ENCODE measurements at places on chromosomes 3 and 15. TPM values are rescaled to one million over a fixed set of nuclear protein-coding genes. Genes with fewer than 3 reads are reported as not detected.

DNA sequence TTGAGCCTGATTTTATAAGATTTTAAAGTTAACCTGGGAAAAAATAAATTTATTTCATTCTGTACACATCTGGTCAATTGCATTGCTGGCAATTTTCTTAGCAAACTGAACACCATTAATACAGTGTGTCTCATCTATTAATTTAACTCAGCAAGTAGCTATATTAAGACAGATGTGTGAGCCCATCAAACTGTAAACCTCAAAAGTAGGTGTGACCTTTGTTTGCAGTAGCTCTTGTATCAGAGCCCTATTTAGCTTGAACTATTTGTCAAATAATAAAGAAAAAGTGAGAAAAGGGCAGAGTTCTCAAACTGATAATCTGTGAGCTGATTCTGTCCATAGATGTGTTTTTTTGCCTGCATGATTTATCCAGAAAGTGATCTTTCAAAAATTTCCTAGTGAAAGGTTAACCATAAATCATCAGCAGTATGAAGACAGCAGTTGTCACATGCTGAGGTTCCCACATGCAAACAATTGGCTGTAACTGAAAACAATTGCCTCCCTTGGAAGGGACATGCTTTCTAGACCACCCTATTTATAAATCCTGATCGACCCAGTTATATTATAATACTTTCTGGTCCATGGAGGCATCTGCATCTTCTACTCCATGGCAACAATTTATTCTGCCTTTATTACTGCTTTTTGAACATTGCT, 646.5 kb downstream of the NSUN3 start:
- no peak for DNase-seq

GRCh38 chr3:133954717-133955360, 59.2 kb upstream of the RAB6B start:
- DNase-seq, result no peak

GRCh38 chr3:56851966-56852884, 50.5 kb upstream of the ARHGEF3 start:
- no peak for DNase-seq

DNA sequence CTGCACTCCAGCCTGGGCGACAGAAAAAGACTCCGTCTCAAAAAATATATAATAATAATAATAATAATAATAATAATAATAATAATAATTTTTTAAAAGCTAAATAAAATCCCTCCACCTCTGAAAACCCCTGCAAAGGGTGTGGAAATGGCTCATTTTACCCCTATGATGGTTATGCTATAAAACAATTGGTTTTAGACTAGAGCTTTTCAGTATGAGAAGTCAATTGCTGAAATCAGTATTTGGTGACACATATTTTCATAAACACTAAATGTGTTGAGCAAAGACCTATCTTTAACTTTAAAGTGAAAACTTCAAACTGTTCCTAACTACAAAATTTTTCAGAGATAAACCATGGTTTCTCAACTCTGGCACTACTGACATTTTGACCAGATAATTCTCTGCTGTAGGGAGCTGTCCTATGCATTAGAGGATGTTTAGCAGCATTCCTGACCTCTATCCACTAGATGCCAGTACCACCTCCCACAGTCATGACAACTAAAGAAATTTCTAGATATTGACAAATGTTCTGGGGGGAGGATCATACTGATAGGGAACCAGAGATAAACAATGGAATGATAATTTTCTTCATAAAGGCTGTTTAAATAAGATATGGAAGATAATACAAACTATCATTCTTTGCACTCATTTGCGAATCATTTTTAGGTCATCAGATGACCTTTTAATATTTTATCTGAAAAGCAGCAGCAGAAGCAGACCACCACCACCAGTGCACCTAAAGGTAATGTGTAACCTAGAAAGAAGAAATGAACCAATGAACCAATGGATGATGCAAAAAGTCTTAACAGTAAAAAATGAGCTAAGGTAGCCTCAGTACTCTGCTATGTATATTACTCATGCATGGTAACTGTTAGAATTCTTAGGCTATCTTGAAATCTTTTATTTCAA, 13.8 kb downstream of the PTPN9 start:
- DNase-seq, result no peak

DNA sequence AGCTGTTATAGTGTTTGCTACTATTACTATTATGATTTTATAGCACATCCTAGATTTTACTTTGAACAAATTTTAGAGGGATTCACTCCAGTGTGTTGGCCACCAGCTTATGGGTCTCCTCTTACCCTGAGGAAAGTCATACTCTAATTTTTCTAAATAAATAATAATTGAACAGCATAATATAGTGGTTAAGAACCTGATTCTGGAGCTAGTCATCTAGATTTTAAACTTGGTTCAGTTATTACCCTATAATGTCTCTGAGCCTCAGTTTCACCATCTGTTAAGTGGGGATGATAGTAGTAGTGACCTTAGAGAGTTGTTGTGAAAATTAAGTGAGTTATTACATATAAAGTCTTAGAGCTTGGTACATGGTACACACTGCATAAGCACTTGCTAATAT, 30.7 kb upstream of the TOPAZ1 start:
- no peak for DNase-seq

DNA sequence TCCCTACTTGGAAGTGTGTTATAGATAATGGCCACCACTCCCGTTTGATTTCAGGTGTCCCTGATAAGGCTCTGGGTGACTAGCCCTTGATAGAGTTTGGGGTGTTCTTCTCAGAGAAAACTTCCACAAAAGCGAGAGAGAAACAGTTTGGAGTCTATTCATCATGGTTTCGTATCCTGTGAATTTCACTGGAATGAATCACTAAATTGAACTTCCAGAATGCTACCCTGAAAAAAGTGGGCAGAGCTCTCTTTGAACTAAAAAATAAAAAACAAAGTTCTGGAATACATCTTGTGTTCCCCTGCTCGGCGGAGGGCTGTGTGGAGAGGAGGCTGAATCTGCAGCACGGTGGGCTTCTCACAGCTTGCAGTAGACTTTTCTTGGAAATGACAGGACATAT, 52.8 kb upstream of the FAM98B start:
- no peak for DNase-seq

DNA sequence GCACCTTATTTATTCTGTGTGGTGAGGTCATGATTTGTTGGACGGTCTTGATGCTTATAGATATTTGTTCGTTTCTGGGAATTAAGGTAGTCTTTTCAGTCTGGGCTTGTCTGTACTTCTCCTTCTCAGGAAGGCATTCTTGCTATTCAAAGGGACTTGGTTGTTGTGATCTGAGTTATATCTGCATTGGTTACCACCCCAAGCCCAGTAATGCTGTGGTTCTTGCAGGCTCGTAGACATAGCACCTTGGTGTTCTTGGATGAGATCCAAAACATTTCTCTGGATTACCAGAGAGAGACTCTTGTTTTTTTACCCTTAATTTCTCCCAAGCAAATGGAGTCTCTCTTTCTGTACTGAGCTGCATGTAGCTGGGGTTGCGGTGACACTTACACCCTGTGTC, 128.0 kb upstream of the CBLB start:
- no peak for DNase-seq

GRCh38 chr3:140143367-140144069, 208.5 kb downstream of the CLSTN2 start:
- DNase-seq, result no peak

GRCh38 chr15:50764461-50765194, 878 bp downstream of the SPPL2A start:
- DNase-seq, result no peak

GRCh38 chr3:27616031-27616430, 106.1 kb downstream of the EOMES start:
- no peak for DNase-seq

DNA sequence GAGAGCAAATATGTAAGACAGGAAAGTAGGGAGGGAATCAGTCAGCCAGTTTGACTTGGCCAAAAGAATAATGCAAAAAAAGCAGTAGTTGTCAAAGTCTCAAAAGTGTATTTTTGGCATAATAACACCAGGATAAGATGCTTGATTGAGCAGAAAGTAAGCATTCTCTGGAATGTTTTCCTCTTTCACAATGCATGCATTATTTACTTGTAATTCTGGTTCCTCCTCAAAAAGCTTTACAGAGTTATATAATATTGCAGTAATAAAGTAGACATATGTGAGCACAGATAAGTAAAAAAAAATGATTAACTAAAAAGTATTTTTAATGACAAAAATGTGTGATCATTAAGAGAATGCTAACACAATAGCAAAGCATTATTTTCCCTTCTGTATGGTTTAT, 285.9 kb upstream of the BCHE start:
- no peak for DNase-seq

DNA sequence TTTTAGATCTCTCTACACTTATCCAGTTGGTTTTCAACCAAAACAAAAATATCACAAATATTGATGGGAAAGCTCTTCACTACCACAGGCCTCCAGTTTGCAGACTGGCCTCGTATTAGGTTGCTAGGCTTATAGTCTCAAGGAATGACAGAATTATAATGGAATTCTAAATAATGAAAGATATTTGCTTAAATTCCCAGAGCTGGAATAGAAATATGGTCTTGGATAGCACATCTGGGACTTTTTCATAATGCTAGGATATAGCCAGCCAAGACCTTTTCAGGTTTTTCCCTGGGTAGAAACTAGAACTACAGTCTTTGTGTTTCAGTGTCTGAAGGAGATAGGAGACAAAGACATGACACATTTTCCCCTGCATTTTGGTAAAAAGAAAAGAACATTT, 121.9 kb upstream of the STAC start:
- no peak for DNase-seq

- DNase-seq, result no peak
Observed at GRCh38 chr3:99287876-99288275, 350.5 kb upstream of the COL8A1 start.

DNA sequence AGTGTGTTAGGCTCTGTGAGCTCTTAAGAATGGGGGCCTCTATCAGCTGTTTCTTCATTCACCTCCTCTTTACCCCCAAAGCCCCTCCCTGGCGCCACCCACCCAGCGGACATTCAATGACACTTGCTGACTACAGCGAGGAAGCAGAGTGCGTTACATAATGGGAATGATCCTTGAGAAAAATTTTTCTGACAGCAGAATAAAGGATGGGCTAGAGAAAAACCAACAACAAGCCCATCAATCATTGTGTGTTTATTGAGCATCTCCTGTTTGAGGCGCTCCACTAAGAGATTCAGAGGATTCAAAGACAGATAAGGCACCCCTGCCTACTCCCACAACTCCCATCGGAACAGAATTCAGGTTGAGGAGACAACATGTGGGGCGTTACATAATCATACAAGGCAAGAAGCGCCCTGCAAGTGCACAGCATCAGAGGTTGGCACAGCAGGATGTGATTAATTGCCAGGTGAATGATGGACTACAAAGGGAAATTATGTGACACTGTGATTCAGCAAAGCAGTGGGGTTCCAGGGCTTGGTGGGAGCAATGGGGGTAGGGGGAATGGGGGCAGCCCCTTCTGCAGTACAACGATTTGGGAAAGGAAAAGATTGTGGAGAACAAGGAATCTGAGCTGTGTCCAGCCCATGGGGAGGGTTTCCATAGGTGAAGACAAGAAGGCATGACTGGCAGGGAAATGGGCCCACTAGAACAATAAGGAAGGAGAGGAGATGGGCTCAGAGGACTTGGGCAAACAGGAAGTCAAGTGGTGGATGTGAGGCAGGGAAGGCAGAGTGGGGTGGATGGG, 141.3 kb upstream of the ATP2B2 start:
- DNase-seq, result no peak

GRCh38 chr3:42849017-42849416, 26.7 kb downstream of the CYP8B1 start:
- DNase-seq, result no peak

GRCh38 chr3:178823591-178824246, 247.9 kb downstream of the ZMAT3 start:
- DNase-seq, result peak; percentile 29

GRCh38 chr3:174232658-174233429, 626.3 kb upstream of the NAALADL2 start:
- no peak for DNase-seq

GRCh38 chr15:98946301-98947255, 61.0 kb downstream of the PGPEP1L start:
- no peak for DNase-seq

DNA sequence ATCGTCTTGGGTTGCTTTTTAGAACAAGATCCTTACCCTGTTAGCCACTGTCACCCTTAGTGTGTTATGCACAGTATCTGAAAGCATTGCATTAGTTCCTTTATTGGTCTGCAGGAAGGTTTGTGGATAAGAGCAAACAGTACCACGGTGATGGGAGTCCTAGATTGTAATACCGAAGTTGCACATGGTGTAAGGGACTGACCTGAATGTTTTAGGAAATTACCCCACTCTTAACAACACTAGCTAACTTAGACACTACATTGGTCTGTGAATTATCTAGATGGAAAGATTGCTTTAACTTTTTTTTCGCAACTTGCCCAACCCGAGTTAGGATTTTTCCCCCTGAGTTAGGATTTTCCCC, 1.3 kb downstream of the STT3B start:
- no peak for DNase-seq

DNA sequence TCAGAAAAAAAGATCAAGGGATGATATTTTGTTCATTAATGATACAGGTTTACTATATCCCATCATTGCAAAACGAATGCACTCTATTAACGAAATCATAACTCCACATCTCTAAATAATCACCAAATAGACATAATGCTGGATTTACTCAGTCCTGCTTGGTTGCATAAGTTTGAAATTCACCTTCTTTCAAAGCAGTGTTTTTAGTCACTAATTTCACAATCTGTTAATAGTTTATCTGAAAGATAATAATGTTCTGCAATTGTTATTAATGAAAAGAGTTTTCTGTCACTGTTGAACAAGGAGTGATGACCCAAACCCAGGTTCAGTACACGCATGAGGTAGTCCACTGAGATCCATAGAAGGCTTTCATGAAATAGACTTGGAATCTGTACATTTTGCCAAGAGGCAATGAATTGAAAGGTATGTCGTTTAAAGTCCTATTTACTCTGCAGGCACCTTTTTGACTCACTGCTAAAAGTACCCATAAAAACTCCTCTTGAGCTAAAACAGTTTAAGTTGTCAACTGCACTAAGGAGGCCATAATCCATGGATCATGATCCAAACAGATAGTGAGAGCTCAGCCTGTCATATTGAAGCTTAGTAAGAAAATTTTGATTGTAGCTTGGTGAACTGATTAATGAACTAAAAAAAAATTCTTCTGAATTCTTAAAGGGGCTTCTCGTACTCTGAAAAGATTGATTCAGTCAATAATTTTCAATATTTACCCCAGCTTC, 75.6 kb upstream of the MBNL1 start:
- DNase-seq, result no peak

SLC22A13 gene
- total RNA-seq, result not detected

TLR9 gene
- total RNA-seq, result not detected

CFAP100 gene
- not detected for total RNA-seq

LRRC34 gene
- 0.43 TPM for total RNA-seq

GOLGA6L24 gene
- not detected for total RNA-seq

CRBN gene
- 97.3 TPM for total RNA-seq

NEK10 gene
- 1.8 TPM for total RNA-seq

LRRC2 gene
- 0.04 TPM for total RNA-seq

LSM3 gene
- total RNA-seq, result 42.7 TPM

SLC6A11 gene
- not detected for total RNA-seq

DISP2 gene
- 0.27 TPM for total RNA-seq

GOLGA6L10 gene
- total RNA-seq, result not detected

Data from H4 (cell line).